ENCODE measurements at places on chromosomes 12 and 14.

GRCh38 chr12:12559719-12560296 is 2.9 kb downstream of the DUSP16 start:
- DNase-seq: peak; percentile 40

- peak; percentile 22 for DNase-seq
These were observed 320.2 kb upstream of the SFSWAP start for GRCh38 chr12:131390412-131391334.

DNA sequence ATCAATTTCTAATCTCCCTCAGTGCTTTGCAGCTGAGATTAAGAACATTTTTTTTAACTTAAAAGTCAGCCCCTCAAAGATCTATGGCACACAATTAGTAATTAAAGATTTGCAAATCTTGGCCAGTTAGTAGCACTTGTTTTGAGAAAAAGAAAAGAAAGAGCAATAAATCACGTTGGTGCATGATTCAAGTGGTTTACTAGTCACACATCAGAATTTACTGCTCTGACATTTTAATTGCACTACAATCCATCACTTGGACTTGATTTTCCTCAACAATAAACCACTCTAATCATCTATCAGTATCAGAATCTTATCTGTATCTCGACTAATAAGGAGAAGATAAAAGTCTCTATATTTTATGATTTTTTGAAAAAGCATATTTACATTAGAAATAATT is 154.3 kb downstream of the HELB start:
- DNase-seq: no peak

DNA sequence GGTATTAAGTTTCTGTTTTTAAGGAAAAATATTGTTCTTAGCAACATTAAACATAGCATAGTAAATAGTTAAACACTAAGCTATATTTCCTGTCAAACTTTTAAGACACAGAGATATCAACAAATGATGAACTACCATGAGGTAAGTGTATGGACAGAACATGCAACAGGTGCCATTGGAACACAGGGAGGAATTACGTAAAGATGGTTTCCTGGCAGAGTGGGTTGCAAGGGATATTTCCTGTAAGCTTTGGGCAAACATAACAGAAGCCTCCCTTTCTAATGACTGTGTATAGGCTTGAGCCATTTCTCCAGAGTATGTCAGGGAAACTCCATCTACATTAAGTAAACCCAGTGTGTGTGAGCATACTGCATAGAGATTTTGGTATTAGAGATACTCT is 31.7 kb upstream of the HELB start:
- DNase-seq: no peak

DNA sequence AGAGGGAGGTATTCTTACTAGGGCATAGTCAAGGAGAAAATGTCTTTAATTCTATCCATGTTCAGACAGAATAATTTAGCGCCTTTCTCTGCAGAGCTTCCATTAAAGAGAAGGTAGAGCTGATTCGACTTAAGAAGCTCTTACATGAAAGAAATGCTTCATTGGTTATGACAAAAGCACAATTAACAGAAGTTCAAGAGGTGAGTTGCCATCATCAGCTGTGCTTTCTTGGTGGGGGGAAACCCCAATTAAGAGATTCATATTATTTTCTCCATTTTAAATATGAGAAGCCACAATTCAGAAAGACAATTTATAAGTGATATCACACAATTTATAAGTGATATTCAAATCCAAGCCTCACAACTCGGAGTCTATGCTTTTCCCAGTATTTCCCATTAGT is 27.8 kb downstream of the RPGRIP1 start:
- DNase-seq: no peak

DNA sequence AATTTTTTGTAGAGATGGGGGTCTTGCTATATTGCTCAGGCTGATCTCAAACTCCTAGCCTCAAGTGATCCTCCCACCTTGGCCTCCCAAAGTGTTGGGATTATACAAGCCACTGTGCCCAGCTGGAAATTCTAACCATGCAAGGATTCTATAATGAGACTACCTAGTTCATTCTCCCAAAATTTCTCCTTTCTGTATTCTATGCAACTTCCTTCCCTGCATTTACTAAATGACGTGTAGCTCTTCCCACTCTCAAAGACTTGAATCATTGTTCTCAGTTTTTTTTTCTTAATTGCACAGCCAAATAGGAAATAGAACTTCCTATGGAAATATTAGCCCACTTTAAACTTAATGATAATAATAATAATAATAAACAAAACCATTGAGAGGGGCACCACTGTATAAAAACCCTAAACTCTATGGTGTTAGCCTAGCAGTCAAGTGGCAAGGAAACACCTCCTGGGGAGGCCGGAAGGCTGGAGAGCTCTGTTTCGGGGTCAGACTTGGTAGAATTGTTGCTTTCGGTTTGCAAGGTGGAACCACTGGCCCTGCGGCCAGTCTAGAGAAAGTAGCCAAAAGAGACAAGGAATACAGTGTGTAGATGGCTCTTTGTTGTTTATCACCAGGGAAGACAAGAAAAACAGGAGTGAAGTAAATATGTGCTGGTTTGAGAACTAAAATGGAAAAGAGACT is 40.0 kb upstream of the TESC start:
- DNase-seq: no peak

GRCh38 chr12:2364631-2365051 is 311.9 kb downstream of the CACNA1C start:
- no peak for DNase-seq

GRCh38 chr14:55533960-55534359 is 46.0 kb upstream of the KTN1 start:
- DNase-seq: no peak

DNA sequence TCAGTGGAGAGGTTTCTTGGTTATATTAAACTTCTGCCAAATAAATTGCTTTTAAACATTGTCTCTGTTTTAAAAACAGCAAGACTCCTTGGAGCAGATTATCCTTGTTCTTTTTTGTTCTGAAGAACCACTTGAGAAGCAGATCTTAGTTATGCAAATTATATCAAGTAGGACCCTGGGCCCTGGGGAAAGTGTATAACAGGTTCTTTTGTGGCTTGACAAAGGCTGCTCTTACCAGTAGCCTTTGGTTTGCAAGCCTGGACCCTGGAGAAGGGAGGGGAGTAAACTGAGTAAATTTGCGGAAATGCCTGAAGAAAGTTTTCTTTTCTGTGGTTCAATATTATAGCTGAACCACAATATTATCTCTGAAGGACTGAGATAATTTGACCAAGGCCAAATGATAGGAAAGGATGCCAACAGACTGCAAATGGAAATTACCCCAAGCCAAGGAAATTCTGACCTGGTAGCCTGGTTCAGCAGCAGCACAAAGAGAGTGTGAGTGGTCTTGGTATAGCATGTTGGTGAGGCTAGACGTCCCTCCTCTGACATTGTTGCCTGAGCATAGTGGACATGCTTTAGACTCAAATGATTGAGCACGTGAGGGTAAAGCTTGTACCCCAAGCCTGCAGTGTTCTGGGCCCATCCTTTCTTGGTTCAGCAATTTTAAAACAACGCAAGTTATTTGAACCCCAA is 30.4 kb upstream of the SIX1 start:
- no peak for DNase-seq

DNA sequence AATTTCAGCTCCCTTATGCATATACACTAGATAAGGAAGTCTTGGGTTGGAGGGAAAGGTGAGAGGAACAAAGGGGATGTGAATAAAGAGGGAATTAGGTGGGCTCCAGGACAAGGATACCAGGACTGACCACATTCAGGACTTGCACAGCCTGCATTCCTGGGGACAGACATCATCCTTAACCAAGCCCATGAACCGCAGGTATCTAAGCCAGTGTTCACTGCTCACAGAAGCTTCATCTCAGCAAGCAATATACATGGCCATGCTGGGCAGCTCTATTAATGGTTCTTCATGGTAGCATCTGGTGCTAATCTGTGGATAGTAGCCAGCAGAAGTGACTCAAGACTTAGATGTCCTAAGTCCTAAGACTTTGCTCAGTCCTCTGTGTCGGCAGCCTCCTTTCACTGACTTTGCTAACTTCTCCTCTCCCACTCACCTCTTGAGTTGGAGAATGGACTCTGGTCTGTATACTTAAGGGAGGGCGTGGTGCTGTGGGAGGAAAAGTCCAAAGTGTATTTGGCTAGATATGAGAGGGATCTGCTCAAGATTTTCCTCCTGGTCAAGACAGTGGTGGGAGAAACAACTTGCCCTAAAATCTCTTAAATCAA is 136.1 kb downstream of the ASCL1 start:
- DNase-seq: no peak

GRCh38 chr12:53046655-53047220 is 3.1 kb upstream of the TNS2 start:
- DNase-seq: peak; percentile 77

DNA sequence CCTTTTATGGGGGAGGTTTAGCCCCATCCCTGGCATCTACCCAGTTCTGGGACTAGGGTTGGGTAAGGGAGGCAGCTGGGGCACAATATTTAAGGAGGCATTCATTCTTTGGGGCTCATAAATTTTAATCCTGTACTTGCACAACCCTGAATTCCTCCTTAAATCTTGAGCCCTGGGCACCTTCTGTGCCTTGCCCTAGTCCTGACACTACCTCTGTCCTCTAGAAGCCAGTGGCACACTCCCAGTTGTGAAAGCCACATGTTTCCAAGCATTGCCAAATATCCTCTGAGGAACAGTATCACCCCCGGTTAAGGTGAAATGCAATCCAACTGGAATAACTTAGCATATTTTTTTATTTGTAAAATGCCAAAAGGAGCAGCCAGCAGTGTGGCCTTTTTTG is 36.6 kb downstream of the SLC16A7 start:
- no peak for DNase-seq

- DNase-seq: no peak
These were observed 211.3 kb downstream of the AACS start for GRCh38 chr12:125276567-125276966.

- no peak for DNase-seq
These were observed 3.5 kb downstream of the VSX2 start for GRCh38 chr14:74242780-74243042.

- DNase-seq: no peak
These were observed 64.8 kb downstream of the PTHLH start for GRCh38 chr12:27907766-27908165.

DNA sequence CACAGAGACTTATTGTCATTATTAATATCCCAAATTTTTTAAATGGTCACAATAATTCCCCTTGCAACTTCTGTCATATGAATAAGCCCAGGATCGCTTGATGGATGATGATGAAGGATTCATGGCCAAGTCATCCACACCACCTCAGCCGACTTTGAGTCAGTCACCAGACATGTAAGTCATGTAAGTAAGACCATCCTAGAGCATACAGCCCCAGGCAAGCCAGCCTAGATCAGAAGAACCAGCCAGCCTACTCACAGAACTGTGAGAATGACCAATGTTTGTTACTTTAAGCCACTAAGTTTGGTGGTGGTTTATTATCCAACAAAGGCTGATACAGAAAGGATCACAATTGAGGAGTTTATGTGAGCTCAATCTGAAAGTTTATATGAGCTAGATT is 341.8 kb downstream of the NRXN3 start:
- no peak for DNase-seq

DNA sequence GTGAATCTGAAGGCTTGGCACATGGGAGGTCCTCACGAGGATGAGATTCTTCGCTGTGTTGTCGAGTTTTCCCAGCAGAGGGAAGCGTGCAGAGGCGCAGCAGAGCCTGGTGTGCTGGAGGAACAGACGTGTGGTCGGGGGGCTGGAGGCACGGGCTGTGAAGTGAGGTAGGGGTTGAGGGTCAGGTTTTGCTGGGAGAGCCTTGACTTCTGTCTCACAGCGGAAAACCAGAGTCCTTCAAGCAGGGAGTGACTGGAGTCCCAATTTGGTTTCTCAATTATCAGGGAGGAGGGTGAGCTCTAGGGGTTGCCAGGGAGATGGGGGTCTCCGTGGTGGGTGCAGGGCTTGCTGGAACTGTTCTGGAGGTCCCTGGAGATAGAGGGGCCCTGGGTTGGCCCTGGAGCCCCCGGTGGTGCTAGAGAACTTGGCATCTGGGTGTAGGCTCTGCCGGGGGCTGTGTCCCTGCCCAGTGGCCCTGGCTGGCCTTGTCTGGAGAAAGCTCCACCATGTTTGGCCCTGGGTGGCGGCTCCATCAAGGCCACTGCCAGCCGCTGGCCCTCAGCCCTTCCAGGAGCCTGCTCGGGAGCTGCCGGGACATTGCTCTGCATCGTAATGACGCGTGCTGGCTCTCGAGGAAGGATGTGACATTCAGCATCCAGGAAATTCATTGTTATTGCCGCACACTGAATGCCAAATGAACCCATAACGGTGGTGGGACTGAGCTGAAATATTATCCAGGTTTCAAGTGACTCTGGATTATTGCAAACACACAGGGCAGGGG is 215.7 kb downstream of the KIF26A start:
- no peak for DNase-seq

GRCh38 chr14:75063013-75063412 is 811 bp downstream of the ACYP1 start:
- no peak for DNase-seq

- DNase-seq: peak; percentile 86
These were observed 522 bp downstream of the TUBA1A start for GRCh38 chr12:49188201-49188915.

- no peak for DNase-seq
These were observed 232.5 kb upstream of the NOS1 start for GRCh38 chr12:117593815-117594400.

- DNase-seq: no peak
These were observed 70.9 kb downstream of the FERMT2 start for GRCh38 chr14:52879958-52880357.

- DNase-seq: peak; percentile 91
These were observed 14.7 kb upstream of the TEAD4 start for GRCh38 chr12:2944401-2945047.

GRCh38 chr14:39957290-39957689 is 525.1 kb upstream of the FBXO33 start:
- DNase-seq: no peak

- DNase-seq: no peak
These were observed 169.2 kb downstream of the PIWIL1 start for GRCh38 chr12:130506844-130507243.

- no peak for DNase-seq
These were observed 74.4 kb downstream of the NTF3 start for GRCh38 chr12:5506295-5506694.

DNA sequence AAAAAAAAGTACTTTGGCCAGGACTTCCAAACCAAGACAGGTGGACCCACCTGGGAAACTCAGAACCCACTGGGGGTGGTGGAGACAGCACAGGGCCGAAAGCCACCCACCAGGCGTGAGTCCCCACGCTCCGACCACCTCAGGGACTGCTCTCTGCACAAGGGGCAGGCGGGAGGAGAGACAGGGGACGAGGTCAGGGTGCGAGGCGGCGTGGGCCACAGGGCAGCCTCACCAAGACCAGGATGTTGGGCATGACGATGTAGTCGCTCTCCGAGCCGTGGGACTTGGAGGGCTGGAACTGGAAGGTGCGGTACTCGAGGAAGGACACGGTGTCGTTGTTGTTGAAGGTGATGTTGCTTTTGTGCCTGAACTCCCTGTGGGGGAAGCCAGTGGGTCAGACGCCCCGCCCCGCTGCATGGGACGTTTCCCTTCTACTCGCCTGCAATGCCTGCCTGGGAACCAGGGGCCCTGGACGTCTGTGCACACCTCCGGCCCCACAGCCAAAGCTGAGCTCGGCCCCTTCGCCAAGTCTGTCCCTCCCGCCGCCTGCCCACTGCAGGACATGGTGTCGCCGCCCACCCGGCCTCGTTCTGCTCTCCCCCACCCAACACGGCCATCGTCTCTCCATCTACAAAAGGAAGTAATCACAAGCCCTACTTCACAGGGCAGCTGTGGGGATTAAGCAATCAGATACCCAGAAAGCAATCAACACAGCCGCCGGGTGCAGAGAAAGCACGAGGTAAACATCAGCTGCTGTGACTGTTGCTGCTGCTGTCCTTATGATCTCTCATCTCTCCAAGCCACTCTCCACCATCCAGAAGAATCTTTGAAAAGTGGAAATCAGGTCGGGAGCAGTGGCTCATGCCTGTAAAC is 48.7 kb downstream of the SCARB1 start:
- DNase-seq: no peak
